Islet precursor cell (in vitro differentiated cells): ENCODE measurements at places on chromosomes 5 and 9.

DNA sequence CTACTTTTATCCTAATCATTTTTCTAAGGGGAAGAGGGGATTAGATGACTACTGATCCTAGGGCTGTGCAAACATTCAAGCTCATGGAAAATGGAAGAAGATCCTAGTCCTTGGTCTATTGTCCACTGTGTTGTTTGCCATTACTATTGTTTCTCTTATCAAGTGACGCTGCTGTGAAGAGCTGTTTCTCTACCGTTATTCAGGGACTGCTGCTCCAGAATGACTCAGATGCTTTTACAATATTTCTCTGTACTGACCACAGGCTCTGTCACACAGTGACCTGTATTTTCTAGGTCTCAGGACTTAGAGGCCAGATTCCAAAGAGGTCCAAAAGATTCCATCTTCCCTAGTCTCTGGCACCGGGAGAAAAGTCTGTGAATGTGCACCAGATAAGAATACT lies 159.5 kb upstream of the CHD1 start:
- no peak for DNase-seq

DNA sequence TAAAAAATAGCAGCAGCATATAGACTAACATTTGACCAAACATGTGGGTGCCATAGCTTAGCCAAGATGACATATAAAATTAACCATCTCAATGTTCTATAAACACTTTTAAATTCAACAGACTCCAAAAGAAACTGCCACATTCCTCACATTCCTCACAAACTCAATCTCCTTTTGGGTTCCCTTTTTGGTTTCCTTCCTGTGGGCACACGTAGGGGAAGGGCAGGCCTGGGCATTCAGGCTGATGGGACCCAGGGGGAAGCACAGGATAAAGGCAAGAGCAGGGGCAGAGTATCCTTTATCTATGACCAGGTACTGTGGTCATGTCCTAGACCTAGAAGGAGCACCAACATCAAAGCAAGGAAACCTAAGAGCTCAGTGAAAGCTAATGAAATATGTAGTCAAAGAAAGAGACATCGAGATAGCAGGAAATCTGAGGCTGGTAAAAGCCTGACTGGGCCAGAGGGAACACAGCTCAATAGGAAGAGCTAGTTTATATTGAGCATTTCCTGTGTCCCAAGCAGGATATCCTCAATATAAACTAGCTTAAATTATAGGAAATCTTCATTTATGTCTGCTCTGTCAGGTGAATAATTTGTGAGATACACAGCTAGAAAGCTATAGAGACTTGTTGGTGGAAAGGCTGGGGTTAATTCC lies 13.6 kb upstream of the ERAP1 start:
- no peak for DNase-seq

- no peak for DNase-seq
Observed at GRCh38 chr5:161098516-161098915, 246.5 kb upstream of the ATP10B start.

DNA sequence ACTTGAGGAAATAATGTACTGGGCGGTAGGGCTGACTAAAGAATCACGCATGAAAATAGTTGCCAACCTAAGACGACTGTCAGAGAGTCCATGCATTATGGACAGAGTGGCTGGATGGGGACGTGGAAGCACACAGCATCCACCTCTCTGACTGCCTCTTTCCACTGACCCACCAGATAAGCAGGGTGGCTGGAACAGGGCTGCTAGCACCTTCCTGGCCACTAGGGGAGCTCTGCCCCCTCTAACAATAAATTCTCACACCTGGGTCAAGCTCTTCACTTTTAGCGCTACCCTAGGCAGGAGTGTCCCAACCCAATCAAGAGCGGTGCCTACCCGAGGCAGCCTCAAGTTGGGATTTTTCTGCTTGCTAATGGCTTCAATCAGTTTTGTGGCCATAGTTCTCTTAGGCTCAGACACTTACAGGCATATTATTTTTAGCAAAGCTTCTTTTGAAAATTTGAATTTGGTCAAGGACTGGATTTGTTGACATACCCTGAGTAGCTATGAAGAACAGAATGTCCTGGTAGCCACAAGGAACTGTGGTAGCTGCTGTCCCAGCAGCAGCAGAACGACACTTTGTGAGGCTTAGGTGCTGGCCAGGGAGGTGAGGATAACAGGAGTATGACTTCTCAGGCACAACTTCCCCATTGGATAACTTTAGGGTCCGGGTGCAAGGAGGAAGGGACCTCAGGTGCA lies 6.9 kb upstream of the TPM2 start:
- DNase-seq: peak; percentile 83

DNA sequence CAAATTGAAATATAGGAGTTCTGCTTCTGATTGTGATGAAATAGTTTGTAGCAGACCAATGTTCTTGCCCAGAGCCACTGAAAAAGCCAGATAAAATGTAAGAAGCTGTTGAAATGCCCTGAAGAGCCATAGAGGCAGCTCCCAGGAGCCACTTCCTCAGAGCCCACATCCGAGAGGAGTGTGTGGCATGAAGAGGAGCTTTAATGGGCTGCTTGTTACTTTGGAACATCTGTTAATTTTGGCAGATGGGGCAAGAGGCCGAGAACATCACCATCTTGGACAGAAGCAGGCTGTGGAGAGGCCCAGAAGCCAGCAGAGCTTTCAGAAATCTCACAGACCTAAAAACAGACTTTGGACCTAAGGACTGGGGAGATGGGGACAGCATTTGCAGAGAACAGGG lies 370.8 kb downstream of the GADD45G start:
- no peak for DNase-seq
